LNCaP clone FGC (cell line): ENCODE measurements at places on chromosomes 16 and 17.

DNA sequence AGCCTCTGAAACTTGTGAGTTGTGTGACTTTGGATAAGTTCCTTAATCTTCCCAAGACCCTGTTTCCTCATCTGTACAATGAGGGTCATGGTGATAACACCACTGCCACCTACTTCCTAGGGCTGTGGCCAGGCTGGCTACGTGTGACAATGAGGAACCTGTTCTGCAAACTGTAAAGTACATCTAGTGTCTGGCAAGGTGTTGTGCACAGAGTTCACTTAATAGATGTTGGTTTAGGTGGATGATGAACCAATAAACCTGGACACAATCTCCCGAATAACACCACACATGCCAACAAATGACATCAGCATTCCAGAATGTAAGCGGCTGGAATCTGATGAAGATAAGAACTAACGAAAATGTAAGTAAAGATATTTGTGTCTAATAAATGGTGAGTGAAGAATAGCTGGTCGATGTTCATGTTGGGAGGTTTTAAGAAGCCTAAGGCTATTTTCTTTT lies 82.3 kb downstream of the MARCHF10 start:
- peak; percentile 100 for DNase-seq

GRCh38 chr16:65126845-65127624 lies 5.2 kb upstream of the CDH11 start:
- DNase-seq = no peak

DNA sequence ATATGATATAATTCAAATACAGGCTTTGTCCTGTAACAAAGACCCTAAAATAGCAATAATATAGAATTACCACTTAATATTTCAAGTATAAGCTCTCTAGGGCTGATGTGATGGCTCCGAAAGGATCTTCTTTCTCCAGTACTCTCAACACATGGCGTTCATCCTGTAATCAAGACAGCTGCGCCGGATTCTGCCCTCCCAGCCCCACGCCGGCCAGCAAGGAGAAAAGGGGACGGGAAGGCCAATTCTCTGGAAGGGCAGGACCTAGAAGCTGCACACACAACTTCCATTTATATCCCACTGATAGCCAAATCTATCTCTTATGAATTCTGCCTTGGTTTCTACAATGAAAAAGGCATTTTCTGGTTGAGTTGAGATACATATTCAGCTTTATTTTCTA lies 32.0 kb downstream of the CCDC182 start:
- no peak for DNase-seq

DNA sequence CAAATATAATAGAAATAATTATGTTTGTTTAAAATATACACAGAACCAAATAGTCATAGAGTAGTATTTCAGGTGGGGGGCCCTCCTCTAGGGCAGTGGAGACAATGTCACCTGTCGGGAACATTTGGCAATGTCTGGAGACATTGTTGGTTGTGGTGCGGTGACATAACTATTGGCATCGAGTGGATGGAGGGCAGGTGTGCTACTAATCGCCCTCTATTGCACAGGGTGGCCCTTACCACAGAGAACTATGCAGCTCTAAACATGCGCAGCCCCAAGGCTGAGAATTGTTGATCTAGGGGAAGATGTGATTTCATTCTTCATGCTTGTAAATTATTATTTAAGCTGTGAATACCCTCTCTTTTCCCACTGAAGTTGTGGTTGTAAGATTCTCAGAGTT lies 594.0 kb downstream of the WWOX start:
- no peak for DNase-seq

- DNase-seq = no peak
These were observed 44.8 kb downstream of the RNF135 start for GRCh38 chr17:31015639-31016038.

DNA sequence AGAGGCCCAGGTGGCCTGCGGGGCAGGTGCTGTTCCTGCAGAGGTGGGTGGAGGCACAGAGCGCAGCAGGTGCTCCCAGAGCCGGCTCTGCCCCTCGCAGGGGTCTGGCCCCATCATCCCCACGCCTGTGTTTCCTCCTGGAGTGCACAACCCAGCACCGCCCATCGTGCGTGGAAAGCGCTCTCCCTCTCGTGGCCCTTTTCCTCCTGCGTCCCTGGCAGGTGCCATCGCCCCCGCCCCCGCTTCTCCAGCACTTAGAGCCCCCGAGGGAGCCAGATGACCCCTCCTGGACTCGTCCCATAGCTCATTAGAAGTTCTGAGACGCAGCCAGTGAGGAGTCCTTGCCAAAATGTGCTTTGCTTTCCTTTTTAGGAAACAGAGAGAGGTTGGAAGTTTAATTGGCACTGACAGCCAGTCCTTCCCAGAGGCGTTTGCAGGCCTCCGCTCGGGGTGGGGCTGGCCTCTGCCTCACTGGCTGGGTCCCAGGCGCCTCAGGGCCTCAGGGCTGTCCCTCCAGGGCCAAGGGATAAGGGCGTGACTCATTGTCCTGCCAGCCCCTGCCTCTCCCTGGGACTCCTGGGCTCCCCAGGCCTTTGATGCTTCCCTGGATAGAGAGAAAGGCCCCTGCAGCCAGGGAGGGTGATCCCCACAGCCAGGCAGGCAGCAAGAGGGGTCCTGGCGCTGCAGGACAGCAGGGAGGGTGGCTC lies 32.2 kb upstream of the CHMP6 start:
- peak; percentile 89 for DNase-seq

DNA sequence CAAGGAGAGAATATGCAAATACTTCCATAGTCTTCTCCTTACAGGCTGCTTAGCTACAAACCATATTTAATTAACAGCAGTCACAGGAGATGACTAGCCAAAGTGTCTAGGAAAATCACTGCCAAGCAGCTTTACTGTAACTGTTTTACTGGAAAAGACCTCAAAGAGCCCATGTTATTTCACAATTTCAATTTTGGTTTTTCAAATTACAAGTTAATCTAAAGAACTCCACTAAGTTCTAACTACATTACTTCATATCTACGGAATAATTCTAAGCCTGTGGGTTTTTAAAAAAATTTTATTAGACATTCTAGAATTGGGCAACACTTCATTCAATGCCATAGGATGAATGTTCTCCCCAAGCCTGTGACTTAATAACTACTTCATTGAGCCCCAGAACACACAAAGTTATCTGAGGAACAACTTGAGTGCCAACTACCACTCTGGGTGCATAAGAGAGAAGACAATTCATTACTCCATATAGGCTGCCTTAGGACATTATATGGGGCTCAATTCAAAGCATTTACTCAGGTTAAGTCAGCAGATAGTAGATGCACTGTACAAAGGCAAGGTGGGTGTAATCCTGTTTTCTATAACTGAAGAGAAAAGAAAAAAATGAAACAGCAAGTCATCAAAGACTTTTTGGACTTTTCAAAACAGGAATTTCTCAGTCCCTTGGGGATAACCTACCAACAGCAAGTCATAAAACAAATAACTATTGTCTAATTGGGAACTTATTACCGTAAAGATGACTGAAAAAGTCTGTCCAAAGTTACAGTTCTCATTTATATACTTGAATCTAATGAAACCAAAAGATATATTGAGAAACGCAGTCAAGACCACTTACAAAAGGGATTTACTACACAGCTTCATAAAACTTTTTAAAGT lies 33.0 kb downstream of the STAT3 start:
- DNase-seq = no peak
